Uterus (tissue), 4 donors: ENCODE measurements at places on chromosomes 3 and 15. TPM values are rescaled to one million over a fixed set of nuclear protein-coding genes. Genes with fewer than 3 reads are reported as not detected.
A peak's percentile ranks its signal among the peaks of the same experiment; 100 is the strongest.

DNA sequence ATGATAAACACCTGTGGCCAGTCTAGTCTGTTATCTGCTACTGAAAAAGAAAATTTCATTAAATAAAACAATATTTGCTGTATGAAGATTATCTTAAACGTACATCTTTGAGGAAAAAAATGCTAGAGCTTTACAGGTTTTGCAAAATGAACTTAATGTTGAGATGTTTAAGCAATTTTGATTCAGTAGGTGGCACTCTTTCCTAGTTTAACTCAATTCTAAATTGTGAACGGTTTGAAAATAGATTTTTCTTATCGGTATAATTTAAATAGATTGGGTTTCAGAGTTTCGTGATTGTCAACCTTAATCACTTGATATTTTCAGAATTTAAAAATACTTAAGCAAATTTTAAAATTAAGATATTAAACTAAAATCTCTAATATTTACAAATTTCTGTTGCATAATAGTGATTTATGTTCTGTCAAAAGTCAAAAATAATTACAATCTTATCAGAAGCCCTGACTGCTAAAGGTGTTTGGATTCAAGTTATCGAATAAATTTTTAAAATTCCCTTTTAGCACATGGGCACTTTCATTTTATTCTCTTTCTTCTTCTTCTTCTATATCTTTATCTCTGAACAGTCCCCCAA is 7.0 kb upstream of the RNF111 start:
- no peak for DNase-seq

DNA sequence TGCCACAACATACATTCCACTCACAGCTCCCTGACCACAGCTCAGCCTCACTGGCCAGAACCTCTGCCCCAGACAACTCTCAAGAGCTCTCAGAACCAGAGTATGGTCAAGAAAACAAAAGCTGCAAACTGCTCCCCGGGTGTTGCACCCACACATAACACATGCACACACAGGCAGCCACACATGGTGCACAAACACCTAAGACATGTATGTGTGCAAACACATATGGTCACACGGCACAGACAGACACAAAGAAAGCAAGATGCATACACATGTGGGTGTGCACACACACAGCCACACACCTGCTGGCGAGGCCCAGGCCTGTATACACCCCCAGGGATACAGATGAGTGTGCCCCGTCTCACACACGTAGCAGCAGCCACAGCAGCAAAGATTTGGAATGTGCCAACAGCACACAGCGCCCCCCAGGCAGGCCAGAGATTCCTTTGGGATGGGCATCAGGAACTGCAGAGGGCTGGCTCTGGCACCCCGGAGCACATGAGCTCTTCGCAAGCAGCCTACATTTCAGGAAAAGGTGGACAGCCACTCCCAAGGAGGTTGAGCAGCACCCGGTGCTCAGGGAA is 6.6 kb downstream of the KLF15 start:
- DNase-seq, result peak; percentile 9

GRCh38 chr3:185983495-185984141 is 45.8 kb upstream of the TRA2B start:
- DNase-seq, result peak; percentile 64

DNA sequence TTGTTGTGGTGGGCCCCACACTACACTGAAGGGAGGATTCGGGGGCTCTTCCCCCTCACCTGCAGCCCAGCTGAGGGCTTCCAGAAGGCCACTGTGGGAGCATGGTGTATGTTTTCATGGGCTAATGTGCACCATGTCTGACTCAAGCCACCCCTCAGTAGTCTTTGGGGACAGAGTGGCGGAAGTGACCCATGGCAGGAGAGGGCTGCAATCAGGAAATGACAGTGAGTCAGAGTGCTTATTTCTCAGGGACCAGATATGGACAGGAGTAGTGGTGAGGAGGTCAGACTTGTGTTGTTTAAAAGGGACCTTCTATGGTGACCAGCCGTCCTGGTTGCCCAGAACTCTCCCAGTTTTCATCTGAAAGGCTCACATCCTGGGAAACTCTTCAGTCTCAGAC is 32.8 kb upstream of the SLC9A9 start:
- DNase-seq, result no peak

DNA sequence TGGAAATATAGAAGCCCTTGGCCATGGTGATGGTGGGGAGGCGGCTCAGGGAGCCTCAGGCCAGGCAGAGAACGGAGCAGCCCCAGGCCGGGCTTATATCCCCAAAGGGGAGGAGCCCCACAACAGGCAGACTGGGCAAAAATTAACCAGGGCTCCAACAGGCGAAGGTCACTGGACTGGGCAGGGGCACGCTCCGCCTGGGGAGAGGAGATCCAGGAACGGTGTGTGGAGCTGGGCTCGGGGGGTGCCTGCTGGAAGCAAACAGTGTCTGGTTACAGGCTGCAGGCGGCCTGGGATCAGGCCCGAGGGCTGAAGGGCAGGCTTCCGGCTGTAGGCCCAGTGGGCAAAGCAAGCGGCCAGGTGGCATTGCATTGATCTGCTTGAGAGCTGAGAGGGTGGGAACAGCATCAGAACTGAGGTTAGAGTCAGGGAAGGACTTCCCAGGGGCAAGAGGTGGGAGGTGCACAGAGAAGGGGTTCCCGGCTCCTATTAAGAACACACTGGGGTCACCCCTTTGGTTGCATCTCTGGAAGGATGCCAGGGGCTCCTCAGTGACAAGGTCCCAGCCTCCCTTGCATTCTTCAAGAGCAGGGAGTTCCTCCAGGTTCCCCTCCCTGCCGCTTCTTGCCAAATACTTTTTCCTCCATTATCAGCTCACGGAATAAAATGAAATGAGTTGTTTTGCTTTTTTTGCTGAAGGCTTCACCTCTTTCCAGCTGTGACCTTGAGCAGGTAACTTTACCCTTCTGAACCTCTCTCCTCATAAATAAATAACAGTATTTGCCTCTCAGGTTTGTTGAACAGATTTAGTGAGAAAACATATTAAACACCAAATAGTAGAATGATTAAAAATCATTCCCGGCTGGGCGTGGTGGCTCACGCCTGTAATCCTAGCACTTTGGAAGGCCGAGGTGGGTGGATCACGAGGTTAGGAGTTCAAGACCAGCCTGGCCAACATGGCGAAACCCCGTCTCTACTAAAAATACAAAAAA is 7.8 kb downstream of the ANPEP start:
- no peak for DNase-seq

- DNase-seq, result no peak
Observed at GRCh38 chr15:69559440-69560190, 107.0 kb downstream of the RPLP1 start.

DNA sequence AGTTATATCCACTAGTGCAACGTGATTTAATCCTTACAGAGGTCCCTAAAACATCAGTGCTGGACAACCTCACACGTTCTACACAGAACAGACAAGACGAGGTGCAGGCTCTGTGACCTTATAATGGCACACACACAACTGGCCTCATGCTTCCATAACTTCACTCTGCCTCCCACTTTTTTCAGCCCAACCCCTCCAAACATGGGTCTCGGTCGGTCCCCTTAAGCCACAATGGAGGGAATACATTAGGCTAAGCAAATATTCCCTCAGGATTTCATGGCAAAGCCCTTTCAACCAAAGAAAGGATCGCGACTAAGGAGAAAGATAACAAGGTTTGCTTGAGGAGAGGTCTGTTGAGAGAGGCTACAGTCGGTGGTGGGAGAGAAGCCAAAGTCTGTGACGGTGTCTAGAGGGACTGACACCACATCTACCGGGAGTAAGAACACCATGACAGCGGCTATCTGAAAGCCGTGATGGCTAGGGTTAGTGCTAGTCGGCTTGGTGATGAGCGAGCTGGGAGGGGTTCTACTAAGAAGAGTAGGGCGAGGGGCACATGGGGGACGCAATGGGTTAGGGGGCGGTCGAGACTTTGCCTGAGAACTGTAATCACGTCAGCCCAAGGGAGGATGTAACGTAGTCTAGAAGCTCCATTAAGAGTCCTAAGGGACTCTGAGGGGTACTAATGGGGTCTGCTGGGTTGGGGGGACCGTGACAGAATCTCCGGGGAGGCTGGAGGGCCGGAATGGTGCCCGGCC is 1.0 kb downstream of the MYO9A start:
- no peak for DNase-seq

GRCh38 chr3:8841472-8841871 is 72.1 kb upstream of the OXTR start:
- DNase-seq, result no peak

GRCh38 chr15:74950078-74950908 is 6.3 kb downstream of the RPP25 start:
- DNase-seq, result peak; percentile 83

- no peak for DNase-seq
Observed at GRCh38 chr3:58206406-58207011, 4.3 kb downstream of the DNASE1L3 start.

DNA sequence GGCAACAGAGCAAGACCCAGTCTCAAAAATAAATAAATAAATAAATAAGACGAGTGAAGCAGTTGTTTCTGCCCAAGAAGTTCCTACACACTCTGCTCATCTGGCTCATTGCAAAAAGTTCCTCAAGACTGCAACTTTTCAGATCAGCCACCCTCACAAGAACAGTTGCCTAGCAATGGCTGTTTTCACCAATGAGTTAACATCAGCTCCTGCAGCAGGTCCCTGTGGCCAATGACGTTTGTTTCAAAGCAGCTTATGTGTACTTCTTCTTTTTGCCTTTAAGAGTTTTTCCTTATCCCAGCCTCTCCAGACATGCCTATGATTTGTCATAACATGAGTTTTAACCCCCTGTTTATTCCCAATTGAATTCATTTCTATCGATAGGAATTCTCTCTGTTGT is 118.4 kb upstream of the SPRED1 start:
- DNase-seq, result no peak

DNA sequence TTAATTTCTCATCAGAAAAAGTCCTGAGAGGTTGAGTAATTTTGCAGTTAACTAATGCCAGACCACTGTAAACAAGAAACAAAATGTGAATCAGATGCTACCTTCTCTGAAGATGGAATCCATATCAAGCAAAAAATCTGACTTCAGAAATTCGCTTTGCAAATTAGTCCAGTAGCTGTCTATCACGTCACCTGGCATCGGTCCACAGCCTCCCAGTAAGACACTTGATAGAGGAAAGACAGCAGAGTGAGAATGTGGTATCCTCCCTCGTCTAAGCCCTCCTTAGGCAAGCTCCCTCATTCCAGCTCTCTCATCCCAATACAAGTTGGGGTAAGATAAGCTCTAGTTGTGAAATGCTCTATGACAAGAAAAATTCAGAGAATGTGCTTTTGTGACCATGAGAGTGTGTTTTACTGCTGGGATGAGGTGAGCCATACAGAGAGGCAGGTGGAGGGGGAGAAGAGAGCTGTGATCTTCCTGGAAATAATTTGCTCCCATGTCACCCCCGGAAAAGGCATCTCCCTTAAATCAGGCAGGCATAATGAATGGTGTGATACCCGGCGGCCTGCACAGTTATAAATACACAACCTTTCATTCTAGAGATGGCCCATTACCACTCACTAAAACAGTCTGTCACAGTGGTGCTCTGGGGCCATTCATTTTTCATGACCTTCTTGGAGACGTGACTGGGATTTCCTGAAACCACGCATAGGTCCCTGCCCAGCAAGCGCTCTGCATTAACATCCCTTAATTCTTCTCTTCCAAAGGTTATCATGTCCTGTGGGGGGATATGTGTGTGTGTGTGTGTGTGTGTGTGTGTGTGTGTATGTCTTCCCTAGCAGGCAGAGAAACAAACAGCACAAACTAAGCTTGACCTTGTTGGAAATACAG is 602.0 kb upstream of the KCNMB2 start:
- DNase-seq, result no peak

GRCh38 chr3:124702950-124703349 is 27.3 kb upstream of the UMPS start:
- no peak for DNase-seq

- no peak for DNase-seq
Observed at GRCh38 chr3:171660188-171660587, 150.1 kb downstream of the PLD1 start.

DNA sequence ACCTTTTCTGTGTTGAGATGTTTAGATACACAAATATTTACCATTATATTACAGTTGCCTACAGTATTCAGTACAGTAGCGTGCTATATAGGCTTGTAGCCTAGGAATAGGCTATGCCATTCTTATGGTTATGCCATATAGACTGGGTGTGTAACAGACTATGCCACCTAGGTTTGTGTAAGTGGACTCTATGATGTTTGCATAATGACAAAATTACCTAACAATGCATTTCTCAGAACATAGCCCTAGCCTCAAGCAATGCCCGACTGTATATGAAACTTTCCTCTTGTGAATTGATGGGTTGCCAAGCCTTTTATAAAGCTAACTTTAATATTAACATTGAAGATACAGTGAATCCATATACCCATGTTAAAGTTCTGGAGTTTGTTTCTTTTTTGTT is 10.3 kb upstream of the PHLDB2 start:
- no peak for DNase-seq

DNA sequence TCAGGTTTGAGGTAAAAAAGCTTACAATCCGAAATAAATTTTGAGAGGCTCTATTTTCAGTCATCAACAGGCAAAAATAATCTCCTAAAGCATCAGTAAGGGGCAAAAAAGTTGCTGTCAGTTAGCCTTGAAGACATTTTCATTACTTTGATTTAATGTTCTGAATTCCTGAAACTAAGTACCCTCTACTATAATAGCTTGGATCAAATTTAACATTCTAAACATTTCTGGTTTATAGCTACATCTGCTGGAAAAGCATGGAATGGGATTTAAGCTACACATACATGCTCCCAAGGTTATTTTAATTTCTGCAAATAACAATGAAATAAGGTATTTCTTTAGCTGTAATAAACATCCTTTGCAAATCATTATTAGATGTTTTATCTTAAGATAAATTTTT is 245.4 kb downstream of the ULK4 start:
- DNase-seq, result no peak

DNA sequence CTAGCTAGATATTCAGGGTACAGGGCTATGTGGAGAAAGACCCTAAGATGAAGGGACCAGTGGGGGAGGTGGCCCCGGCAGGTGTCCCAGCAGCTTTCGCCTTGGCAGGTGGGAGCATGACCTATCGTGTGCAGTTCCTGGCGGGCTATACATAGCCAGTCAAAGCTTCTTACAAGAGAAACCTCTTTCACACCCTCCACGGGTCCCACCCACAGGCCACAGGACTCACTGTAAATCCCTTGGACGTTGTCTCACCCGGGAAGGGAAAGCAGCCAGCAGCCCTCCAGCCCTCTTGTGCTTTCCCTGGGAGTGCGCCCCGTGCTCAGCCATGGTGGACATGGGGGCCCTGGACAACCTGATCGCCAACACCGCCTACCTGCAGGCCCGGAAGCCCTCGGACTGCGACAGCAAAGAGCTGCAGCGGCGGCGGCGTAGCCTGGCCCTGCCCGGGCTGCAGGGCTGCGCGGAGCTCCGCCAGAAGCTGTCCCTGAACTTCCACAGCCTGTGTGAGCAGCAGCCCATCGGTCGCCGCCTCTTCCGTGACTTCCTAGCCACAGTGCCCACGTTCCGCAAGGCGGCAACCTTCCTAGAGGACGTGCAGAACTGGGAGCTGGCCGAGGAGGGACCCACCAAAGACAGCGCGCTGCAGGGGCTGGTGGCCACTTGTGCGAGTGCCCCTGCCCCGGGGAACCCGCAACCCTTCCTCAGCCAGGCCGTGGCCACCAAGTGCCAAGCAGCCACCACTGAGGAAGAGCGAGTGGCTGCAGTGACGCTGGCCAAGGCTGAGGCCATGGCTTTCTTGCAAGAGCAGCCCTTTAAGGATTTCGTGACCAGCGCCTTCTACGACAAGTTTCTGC is 15.0 kb downstream of the GRK7 start:
- DNase-seq, result no peak

The LRRC58 gene
- total RNA-seq, result 29.3 TPM

The ASB14 gene
- total RNA-seq, result not detected

The FRMD5 gene
- total RNA-seq, result not detected

The RASL12 gene
- total RNA-seq, result 68.0 TPM

The ICE2 gene
- total RNA-seq, result 18.2 TPM

The LCTL gene
- not detected for total RNA-seq

The HDC gene
- 49.2 TPM for total RNA-seq

The CLDN11 gene
- 73.2 TPM for total RNA-seq
